ENCODE measurements at places on chromosomes 1 and 21.

- DNase-seq = no peak
Observed at GRCh38 chr1:3543076-3544039, 68.0 kb downstream of the MEGF6 start.

DNA sequence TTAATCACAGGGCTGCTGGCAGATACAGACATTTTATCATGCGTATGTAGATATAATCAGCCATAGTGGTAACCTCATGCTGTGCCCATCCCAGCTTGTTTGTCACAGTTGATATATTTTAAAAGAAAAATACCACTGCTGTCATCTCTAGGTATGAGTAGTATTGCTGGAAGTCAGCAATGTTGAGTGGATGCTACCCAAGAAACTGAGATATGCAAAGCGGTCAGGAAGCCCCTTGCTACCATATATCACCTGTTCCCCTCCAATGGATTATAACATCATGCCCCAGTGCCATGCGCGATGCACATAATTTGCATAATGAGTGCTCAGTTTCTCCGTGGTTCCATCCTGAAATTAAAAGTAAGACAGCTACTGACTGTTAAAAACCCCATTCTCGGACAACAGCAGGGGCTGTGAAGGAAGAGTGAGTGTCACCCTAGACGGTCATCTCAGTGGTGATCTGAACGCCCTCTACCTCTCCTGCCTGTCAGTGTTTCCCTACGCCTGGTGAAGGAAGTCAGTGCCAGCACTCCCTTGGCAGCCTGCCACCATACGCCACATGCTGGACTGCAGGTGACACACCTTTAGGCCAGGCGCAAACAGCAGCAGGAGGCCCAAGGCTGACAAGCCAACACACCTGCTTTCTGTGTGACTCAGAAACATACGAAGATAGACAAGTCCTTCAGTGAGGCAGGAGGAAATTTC is 2.7 kb downstream of the IL10RB start:
- peak; percentile 96 for DNase-seq

GRCh38 chr1:228085287-228085951 is 2.9 kb downstream of the ARF1 start:
- no peak for DNase-seq

- DNase-seq = no peak
Observed at GRCh38 chr1:46150085-46150484, 17.7 kb upstream of the PIK3R3 start.

DNA sequence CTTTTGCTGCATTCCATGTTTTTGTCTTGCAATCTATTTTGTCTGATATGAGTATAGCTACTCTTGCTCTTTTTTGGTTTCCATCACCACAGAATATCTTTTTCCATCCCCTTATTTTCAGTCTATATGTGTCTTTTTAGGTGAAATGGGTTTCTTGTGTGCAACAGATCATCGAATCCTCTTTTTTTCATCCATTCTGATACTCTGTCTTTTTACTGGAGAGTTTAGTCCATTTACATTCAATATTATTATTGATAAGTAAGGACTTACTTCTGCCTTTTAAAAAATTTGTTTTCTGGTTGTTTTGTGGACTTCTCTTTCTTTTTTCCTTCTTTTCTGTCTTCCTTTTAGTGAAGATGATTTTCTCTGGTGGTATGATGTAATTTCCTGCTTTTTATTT is 64.6 kb upstream of the CD55 start:
- no peak for DNase-seq

- DNase-seq = no peak
Observed at GRCh38 chr1:104878203-104878909, 1128.7 kb downstream of the AMY1C start.

GRCh38 chr1:204366759-204367158 is 7.0 kb upstream of the PLEKHA6 start:
- no peak for DNase-seq

GRCh38 chr1:186283374-186283773 is 91.7 kb downstream of the TPR start:
- no peak for DNase-seq

GRCh38 chr1:184041731-184042130 is 4.2 kb upstream of the COLGALT2 start:
- no peak for DNase-seq

DNA sequence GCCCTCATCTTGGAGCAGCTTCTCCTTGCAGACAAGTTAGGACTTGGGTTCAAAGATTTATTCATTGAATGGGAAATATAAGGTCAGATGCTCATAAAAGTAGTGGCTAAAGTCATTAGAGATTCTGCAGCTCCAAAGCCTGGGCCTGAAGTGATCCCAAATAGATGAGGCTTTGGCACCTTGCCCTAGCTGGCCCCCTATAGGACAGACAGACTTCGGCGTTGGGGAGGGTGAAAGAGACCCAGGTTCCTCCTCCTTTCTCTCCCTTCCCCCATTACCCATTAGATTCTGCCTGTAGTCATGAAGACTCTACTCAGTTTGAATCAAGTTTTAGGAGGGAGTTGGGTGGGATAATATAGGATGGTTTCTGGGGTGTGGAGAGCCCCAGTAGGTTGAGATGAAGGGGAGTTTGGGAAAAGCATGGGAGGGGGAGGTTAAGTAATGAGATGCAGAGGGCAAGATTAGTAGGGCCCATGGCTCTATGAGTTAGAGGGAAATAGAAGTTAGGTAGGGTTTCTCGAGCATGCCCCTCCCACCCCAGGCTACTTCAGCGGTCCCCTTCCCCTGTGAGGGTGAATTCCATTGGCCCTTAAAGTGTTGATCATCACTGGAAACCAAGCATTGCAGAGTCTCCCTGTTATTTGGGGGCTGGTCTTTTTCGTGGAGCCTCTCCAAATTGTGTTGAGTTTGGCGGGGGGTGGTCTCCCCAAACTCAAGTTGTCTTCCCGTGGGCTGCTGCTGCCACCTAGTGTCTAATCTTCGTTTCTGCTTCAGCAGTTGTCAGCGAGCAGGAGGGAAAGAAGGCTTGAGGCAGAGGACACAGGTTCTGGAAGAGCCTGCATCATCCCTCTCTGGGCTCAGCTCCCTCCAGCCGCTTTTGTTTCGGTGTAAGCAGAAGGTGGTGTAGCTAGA is 2.1 kb upstream of the AHDC1 start:
- DNase-seq = no peak

DNA sequence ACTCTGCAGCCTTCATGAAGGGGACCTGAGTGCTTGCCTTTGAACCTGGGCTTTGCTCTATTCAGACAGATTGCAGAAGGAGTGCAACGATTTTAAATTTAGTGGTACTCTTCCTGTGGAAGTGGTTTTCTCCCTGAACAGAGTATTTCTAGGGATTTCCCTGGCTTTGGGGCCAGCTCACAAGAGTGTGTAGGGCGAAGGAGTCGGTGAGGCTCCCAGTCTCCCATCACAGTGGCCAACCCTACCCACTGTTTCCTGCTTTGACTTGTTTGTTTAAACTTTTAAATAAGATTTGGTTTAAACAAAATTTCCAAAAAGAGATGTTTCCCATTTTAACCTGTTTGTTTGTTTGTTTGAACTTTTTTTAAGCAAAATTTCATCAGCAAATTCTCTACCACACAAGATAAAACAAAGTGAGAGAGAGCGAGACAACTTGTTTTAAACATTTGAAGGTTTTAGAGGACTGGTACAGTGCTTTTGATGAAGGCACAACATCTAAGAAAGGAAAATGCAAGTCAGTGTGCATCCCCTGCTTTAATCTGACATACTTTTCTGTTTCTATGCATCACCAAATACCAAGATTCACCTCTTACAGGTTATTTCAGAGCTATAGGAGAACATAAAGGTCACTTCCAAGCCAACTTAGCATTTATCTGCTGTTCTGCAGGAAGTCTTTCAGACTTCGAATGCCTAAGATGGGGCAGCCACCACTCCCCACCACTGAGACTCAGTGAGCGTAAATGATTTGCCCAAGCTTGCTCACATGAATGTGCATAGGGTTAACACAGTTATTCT is 6.6 kb downstream of the SELP start:
- DNase-seq = no peak

- no peak for DNase-seq
Observed at GRCh38 chr1:162182090-162182489, 112.6 kb downstream of the NOS1AP start.

DNA sequence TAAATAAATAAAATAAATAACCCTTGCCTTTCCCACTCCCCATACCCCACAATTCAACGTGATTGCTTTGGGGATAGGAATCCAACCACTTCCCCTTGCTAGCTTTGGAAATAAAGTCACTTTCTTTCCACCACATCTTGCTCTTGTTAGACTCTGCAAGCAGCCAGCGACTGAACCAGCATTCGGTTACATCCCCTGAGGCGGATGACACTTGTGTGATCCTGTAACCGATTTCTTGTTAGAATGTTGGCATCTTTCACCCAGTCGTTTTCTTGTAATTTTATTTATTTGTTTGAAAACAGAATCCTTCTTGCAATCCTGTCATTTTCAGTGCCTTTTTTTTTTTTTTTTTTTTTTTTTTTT is 1.6 kb upstream of the IFNGR2 start:
- no peak for DNase-seq

- DNase-seq = no peak
Observed at GRCh38 chr1:221149111-221149510, 269.9 kb downstream of the HLX start.

DNA sequence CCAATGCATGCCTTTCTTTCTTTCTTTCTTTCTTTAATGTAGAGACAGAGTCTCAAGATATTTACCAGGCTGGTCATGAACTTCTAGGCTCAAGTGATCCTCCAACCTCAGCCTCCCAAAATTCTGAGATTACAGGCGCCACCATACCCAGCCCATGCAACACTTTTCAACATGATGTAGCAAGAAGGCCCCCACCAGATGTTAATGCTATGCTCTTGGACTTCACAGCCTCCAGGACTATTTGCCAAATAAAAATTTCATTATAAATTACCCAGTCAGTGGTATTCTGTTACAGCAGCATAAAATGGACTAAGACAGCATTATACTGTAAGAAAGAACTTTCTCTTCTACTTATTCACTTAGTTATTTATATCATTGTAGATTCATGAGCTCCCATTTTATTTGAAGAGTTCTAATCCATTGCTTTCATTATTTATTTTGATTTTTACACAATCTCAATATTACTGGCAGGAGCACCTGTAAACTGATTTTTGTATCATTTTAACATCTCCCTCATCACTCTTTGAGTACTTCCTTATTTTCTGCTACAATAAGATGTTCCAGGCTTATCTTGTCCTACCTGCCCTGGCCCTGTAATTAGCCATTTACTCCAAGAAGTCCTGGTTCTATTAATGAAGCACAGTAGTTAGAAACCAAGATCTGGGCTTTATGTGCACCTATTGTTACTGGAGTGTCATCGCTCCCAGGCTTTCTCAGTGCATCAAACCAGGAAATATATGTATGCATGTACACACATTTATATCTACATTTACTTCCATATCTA is 4.8 kb upstream of the RCSD1 start:
- no peak for DNase-seq

- no peak for DNase-seq
Observed at GRCh38 chr21:17231124-17231523, 281.7 kb upstream of the CXADR start.

- no peak for DNase-seq
Observed at GRCh38 chr21:46448108-46448507, 10.6 kb upstream of the DIP2A start.

GRCh38 chr1:206662396-206663092 is 22.2 kb upstream of the MAPKAPK2 start:
- DNase-seq = no peak

GRCh38 chr1:17355898-17356297 is 16.1 kb upstream of the PADI6 start:
- no peak for DNase-seq

DNA sequence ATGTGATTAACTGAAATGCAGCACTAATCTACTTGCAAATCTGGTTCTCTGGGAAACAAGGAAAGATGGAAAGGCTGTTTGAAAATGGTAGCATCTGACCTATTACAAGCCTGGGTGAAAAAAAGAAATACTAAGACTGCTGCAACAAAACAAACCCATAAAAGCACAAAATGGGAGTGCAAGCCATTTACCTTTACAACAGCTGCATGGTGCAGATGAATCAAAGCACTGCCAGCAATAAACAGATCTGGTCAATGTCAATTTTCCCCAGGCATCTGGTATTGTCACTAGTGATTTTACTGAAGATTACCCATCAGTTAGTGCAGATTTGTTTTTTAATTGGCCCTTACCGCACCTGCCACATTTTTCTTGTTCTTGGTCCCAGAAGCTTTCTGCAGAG is 1341.7 kb downstream of the PLA2G4A start:
- DNase-seq = no peak

DNA sequence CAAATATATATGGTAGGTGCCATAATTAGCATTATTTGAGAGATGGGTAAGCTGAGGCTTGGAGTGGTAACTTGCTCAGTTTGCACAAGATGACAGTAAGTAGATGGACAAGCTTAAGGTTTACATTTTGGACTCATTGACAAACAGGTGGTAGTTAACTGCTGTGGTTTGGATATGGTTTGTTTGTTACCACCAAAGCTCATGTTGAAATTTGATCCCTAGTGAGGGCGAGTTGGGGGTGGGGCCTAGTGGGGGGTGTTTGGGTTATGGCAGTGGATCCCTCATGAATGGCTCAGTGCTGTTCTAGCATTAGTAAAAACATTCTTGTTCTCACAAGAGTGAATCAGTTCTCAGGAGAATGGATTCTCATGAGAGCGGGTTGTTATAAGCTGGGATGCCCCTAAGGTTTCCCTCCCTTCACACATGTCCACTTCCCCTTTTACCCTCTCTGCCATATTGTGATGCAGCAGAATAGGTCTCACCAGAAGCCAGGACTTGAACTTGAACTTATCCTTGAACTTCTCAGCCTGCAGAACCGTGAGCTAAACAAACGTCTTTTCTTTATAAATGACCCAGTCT is 6.6 kb upstream of the PRRX1 start:
- no peak for DNase-seq

GRCh38 chr1:43272576-43273571 is 3.1 kb downstream of the TMEM125 start:
- DNase-seq = no peak

DNA sequence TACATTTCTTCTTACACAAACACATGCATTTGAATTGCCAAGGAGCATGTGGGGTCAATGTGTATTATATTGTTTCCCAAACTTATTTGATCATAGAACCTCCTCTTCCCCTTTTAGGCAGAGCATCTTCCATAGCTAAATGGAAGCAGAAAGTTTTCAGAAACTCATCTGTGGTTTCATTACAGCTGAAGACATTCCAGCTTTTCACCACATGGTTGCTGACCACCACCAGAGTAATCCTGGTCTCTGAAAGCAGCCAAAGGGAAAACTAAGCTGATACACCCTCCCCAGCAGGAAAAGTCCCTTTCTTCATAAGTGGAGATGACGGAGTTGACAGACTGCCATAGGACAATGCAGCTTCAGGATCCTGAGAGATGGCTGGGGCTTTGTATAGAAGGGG is 30.2 kb upstream of the OTUD3 start:
- DNase-seq = no peak

DNA sequence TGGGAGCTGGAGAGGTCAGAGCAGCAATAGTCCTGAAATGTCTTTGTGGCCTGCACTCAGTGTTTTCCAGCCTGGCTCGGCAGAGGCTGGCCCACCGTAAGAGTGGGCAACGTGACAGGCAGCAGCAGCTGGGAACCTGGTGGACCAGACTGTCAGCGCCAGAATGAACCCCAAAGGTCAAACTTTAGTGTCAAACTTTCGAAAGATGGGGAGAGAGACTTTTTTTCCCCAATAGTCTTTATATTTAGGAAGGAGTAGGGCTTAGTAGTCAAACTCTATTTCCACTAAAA is 10.3 kb downstream of the BLACAT1 start:
- DNase-seq = no peak
